ENCODE measurements at places on chromosomes 11 and 22.

DNA sequence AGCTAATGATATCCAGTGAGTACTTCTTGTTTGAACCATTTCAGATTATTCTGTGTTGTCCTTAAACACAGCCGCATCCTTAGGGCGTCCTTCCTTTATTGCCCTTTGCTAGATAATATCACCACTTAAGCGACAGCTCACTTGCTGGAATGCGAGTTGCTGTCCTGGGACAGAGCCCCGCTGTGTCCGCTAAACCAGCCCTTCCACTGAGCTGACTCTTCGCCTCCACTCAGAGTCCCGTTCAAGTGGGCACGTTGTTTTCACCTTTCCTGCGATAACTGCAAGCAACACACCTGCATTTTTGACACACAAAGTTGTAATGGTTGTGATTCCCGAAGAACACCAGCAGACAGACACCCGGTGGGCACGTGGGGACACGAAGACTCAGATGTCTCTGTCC lies 140.0 kb downstream of the TBC1D22A start:
- DNase-seq = no peak

DNA sequence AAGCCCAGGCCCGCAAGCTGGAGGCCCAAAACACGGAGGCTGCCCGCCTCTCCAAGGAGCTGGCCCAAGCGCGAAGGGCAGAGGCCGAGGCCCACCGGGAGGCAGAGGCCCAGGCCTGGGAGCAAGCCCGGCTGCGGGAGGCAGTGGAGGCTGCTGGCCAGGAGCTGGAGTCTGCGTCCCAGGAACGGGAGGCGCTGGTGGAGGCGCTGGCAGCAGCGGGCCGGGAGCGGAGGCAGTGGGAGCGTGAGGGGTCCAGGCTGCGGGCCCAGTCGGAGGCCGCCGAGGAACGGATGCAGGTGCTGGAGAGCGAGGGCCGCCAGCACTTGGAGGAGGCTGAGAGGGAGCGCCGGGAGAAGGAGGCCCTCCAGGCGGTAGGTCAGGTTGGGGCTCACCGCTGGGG lies 4.8 kb downstream of the CCDC88B start:
- no peak for DNase-seq

DNA sequence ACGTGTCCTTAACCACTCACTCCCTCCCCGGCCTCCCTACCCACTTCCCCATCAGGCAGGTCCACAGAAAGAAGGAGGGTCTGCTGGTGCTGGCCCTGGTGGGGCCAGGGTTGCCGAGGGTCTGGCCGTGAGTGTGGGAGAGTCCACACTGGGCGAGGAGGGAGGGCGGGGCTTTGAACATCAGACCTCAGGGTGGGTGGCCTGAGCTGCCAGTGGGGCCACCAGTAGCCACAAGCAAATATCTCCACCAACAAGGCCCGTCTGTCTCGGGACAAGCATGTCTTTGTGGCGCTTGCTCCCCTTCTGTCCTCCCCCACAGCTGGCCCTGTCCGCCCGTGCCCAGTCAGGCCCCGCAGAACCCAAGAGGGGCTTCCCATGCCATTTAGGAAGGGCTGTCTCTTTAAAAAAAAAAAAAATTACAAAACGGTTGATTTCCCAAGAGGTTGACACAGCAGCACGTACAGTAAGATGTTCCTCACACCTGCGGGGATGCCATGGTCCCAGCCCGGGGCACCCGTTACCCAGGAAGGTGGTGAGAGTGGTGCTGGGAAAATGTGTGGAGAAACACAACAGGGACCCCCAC lies 17.7 kb upstream of the TALDO1 start:
- DNase-seq = no peak

GRCh38 chr11:10201343-10201742 lies 92.7 kb downstream of the SBF2 start:
- no peak for DNase-seq

- no peak for DNase-seq
Measured at GRCh38 chr22:30685178-30685577, 9.5 kb upstream of the OSBP2 start.

GRCh38 chr22:32564170-32565001 lies 89.8 kb downstream of the FBXO7 start:
- DNase-seq = no peak

GRCh38 chr11:10303558-10304363 lies 1.1 kb upstream of the ADM start:
- DNase-seq = no peak

GRCh38 chr22:38774496-38775166 lies 18.8 kb upstream of the SUN2 start:
- DNase-seq = no peak

GRCh38 chr11:90593099-90593498 lies 370.2 kb upstream of the CHORDC1 start:
- no peak for DNase-seq

- DNase-seq = no peak
Measured at GRCh38 chr11:11220786-11221185, 132.3 kb downstream of the CSNK2A3 start.

DNA sequence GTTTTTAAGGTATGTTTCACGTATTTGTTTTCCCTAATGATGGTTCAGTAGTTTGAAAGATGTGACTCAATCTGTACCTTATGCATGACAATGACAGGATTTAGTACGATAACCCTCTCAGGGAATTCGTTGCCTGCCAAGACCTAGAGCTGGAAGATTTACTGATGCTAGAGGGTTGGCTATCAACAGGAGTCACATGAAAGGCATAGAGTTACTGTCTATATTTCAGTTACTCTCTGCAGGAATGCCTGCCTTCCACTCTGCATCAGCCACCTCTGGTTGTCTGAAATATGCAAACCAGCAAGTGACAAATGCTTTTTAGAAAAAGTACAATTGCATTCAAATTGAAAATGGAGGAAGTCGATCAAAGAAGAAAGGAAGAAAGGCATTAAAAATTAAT lies 276.3 kb upstream of the RAG2 start:
- no peak for DNase-seq

- DNase-seq = no peak
Measured at GRCh38 chr11:104041792-104042191, 5.4 kb downstream of the DDI1 start.

Data from NCI-H1436 treated with DMSO at 0.1 percent for 48 hours (cell line).